ENCODE measurements at places on chromosomes 13 and 19.

- no peak for DNase-seq
Measured at GRCh38 chr13:20398459-20398858, 127.2 kb downstream of the CRYL1 start.

GRCh38 chr13:113855012-113855921 lies 8.6 kb downstream of the GAS6 start:
- no peak for DNase-seq

- no peak for DNase-seq
Measured at GRCh38 chr13:44412346-44412935, 38.8 kb downstream of the SERP2 start.

GRCh38 chr13:24308488-24309020 lies 826 bp upstream of the C1QTNF9 start:
- no peak for DNase-seq

DNA sequence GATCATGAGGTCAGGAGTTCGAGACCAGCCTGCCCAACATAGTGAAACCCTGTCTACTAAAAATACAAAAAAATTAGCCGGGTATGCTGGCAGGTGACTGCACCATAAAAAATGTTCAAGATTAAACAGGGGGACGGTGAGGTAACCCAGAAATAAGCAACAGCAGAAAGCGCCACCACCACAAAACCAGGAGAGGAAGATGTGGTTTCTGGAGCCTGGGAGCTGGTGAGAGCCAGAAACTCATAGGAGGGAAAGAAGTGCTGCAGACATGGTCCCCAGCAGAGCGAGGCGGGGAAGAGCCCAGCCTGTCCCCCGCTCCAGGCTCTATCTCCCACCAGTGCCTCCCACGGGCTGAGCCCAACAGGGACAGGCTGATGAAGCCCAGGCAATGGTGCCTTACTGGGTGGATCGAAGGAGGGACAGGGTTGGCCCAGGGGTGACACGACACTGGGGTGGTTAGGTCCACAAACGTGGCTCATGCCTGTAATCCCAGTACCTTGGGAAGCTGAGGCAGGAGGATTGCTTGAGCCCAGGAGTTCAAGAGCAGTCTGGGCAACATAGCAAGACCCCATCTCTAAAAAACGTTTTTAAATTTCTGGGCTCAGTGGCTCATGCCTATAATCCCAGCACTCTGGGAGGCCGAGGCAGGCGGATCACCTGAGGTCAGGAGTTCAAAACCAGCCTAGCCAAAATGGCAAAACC lies 19.0 kb downstream of the SPC24 start:
- no peak for DNase-seq

DNA sequence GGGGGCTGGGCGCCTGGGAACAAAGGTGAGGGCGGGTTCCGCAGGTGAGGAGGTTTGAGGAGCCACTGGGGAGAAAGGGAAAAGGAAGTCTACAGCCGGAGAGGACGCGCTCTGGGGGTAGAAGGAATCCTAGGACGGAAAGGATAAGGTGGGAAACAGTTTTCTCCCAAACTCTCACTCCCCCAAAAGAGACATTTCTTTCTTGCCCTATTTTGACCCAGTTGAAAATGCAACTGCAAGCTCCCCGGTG lies 651 bp upstream of the POLR1D start:
- DNase-seq, result no peak

DNA sequence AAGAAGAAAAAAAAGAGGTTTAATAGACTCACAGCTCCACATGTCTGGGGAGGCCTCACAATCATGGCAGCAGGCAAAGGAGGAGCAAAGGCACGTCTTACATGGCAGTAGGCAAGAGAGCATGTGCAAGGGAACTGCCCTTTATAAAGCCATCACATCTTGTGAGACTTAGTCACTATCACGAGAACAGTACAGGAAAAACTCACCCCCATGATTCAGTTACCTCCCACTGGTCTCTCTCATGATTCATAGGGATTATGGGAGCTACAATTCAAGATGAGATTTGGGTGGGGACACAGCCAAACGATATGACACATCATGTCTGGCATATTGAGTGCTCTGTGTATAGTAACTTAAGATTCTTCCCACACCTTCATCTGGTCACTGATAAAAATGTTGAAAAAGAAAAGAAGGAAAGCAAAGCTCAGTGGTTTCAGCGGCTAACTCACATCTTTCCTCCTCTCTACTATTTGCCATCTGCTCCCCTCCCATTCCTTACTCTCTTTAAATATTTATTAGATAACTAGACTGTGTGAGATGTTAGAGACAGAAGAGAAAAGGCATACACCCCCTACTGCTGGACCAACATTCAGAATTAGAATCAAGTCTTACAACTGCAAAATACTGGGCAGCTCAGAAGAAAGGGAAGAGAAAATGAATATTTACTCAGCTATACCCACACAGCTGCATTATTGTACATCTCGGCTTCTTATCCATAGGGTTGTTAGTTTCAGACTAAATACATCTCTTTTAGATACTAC lies 60.1 kb upstream of the AKAP11 start:
- no peak for DNase-seq

- no peak for DNase-seq
Measured at GRCh38 chr13:27039171-27039701, 132.4 kb downstream of the USP12 start.

- no peak for DNase-seq
Measured at GRCh38 chr13:114027046-114027715, 53.3 kb upstream of the C13orf46 start.

All from activated CD8-positive, alpha-beta memory T cell treated with anti-CD3 and anti-CD28 coated beads for 1 hour (primary cell).